ENCODE measurements at places on chromosomes 7 and 10.

GRCh38 chr7:151821806-151822540, 54.9 kb downstream of the PRKAG2 start:
- DNase-seq, result no peak

- no peak for DNase-seq
These were observed 28.4 kb upstream of the IFRD1 start for GRCh38 chr7:112421666-112422486.

DNA sequence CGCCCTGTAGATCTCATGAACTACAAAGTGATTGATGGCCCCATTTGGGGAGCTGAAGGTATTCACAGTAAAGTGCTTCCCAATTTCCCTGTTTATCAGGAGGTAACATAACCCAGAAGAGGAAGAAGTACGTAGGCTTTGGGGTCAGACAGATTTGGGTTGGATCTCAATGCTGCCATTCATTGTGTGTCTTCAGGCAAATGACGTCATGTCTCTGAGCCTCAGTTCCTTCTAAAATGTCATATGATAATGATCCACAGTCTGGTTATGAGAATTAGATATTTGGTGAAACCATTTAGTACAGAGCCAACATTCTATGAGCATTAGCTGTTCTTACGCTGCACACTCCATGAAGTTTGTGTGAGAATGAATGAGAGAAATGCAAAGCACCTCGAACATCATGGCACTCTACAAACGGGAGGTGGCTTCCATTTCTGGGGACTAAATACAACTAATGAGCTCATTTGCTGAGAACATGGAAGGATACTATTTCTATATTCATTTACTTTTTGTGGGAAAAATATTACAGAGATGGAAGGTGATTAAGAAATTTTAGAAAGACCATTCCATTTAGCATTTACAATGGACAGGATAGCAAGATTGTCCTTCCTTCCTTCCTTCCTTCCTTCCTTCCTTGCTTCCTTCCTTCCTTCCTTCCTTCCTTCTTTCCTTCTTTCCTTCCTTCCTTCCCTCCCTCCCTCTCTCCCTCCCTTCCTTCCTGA, 13.8 kb upstream of the JCAD start:
- no peak for DNase-seq

DNA sequence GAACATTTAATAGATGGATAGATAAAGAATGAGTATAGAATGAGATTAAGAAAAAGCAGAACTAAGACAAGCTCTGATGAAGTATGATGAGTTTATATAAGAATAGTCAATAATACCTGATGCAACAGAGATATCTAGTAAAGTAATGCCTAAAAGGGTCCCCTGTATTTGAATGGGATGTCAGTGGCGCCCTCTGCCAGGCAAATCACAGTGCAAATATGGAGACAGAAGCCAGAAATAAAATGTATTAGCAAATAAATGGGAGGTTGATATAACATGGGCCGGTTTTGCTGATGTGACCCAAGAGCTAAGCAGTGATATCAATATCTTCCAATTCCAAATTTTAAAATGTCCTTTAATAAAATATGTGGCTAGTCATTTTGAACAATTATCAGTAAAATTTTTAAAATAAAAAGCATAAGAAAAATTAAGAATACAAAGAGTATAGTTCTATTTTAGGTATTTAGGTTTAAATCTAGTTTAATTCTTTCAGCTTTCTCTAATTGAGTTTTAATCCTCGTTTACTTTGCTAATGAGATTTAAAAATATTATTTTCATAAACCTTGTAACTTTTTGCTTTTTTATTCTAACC, 62.6 kb downstream of the ADK start:
- DNase-seq, result peak; percentile 56

- DNase-seq, result no peak
These were observed 73.2 kb upstream of the KLF6 start for GRCh38 chr10:3858051-3858845.

DNA sequence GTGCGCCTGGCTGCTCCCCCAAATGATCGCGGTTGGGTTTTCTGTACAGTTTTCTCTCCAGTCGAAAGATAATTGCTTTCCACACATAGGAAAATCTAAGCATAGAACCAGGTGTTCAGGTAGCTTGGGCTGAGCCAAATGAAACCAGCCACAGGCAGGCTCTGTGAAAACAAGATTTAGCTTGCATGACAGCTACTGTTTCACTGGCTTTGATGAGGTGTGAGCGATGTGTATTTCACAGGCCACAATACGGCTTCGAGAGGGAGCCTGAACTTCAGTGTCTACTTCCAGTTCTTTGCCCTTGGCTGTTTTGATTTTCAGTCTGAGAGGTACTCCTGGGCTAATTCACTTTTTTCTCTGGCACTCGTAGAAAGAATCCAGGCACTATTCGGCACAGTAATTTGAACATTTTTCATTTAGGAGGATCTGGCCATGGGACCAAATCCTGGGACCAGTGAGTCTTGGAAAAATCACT, 110.5 kb downstream of the JCAD start:
- DNase-seq, result no peak

DNA sequence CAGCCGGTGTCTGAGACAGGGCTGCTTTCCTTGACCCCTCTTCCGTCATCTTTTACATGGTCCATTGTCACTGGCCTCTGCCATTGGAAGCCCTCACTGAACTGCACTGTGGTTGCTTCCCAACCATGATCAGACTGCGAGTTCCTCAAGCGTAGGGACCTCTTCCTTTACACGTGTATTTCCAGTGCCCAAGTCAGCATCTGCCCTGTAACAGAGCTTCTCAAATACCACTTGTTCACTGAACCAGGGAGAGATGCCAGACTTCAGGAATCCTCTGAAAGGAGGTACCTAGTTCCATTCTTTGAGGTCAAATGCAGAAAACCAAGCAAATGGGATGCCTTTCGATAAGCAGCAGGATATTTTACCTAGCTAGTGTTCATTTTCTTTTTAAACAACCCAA, 145.1 kb downstream of the NRP1 start:
- no peak for DNase-seq

- no peak for DNase-seq
These were observed 812.8 kb downstream of the LRMDA start for GRCh38 chr10:76244061-76244686.

GRCh38 chr7:123936388-123936787, 11.3 kb downstream of the SPAM1 start:
- DNase-seq, result no peak

GRCh38 chr10:132589015-132589414, 51.4 kb downstream of the INPP5A start:
- peak; percentile 32 for DNase-seq

DNA sequence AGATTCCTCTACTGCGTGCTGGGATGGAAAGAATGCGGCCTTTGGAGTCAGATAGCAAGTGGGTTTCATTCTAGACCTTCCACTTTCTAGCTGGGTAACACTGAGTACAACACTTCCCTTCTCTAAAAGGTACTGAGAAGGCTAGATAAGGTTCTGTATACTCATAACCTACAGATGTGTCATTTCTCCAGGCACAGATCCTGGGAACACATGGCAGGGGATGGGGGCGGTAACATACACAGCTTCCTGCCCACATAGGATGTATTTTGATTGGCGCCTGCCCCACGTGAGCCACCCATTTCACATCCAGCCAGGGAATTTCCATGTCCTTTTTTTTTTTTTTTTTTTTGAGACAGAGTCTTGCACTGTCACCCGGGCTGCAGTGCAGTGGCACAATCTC, 31.8 kb downstream of the KLRG2 start:
- DNase-seq, result no peak

GRCh38 chr10:120047926-120048325, 155.4 kb downstream of the SEC23IP start:
- no peak for DNase-seq

GRCh38 chr7:73626814-73627213, 2.5 kb upstream of the MLXIPL start:
- DNase-seq, result no peak

DNA sequence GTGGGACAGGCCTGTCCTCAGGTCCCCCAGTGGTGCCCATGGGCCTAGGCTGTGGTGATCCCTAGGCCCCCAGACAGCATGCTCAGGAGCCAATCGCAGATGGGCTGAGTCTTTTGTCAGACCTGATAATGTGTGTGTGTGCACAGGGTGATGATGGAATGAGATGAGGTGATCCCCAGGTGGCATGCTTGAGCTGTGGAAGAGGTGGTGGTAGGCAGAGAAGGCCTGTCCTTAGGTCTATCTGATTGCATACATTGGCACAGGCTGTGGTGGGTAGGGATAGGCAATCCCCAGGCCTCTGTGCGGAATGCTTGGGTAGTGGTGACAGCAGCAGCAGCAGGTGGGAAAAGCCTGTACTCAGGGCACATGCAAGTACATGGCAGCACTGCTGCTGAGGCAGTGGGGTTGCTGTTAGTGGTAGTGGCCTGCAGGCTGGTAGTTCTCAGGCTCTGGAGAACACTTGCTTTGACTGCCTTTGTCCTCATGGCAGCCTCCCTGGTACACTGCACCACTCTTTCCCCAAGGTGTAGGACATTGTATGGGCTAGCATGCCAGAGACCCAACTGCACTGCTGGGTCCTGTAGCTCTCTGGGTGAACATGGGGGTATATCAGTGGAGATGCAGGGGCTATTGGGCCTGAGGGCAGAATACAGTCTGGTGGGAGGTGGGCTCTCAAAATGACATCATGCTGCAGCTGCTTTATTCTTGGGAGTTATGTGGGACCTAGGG, 260.9 kb upstream of the PLPP4 start:
- no peak for DNase-seq

GRCh38 chr10:21052709-21053104, 155.6 kb upstream of the NEBL start:
- no peak for DNase-seq

DNA sequence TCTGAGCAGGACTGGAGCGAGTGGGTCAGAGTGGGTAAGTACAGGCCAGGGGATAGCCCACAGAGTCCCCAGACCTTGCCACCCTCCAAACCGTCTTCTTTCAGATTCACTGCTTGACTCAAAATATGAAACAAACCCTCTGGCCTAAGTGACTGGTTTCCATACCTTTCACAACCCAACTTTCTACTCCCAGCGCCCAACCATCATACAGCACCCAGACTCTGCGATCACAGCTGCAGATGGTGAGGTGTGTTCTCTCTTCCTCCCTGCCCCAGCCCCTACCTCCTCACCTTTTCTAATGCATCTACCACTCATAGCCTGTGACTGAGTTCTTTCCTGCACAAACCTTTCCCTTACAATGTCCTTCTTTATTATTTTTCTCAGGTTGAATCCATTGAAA, 92.0 kb upstream of the CELF2 start:
- DNase-seq, result no peak

DNA sequence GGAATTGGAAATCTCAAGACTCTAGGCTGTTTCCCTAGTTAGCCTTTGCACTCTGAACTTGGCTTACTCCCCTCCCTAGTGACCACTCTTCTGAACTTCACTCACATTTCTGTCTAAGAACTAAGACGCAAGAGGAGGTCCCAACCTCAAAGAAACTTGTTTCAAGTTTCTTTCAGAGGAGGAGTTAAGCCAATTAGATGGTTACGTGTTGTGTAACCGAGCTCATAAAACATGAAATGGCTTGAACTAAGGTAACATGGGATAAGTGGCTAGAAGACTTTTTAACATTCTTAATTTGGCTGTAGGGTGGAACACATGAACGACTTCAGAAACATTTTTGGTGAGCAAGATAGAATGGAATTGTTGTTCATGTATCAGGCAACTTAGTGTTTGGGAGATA, 39.5 kb upstream of the SEC61G start:
- DNase-seq, result no peak

DNA sequence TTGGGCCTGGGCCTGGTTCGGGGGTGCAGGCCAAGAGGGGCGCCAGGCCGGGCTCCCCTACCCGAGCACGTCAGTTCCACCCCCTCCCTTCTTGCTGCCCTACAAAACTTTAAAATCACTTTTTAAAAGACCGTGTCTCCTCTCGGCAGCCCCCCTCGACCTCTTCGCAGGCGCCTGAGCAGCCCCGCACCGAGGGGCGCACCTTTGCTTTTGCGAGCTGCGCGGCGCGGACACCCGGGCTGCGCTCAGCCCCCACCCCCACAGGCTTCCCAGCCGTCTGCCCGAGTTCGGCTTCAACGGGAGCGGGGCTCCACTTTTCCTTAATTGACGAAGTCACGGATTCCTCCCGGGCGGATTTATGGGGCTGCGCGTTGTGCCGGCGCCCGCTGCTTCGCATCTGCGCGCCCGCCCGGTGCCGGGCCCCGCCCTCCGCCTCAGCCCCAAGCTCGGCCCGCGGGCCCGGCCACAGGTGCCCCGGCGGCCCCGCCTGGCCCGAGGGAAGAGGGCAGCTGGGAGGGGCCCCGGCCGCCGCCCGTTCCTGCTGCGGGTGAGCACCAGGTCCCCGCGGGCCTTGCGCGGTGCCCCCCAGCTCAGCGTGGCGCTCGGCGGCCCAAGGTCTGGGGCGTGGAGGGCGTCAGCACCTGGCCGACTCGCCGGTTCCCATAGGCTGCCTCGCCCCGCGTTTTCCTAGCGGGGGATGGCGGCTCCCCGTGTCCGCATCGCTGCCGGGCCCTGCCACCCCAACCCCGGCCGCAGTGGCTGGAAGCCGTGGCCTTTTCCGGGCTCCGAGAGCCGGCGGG, 10.8 kb upstream of the MNX1 start:
- DNase-seq, result no peak

GRCh38 chr10:113960617-113961181, 83.0 kb upstream of the ADRB1 start:
- peak; percentile 35 for DNase-seq

DNA sequence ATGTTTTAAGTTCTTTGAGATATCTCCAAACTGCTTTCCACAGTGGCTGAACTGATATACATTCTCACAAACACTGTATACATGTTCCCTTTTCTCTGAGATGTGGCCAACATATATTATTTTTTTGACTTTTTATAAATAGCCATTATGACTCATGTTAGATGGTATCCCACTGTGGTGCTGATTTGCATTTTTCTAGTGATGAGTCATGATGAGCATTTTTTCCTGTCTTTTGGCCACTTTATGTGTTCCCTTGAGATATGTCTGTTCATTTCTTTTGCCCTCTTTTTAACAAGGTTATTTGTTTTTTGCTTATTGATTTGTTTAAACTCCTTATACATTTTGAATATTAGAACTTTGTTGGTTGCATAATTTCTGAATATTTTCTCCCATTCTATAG, 1055.1 kb downstream of the NXPH1 start:
- no peak for DNase-seq

DNA sequence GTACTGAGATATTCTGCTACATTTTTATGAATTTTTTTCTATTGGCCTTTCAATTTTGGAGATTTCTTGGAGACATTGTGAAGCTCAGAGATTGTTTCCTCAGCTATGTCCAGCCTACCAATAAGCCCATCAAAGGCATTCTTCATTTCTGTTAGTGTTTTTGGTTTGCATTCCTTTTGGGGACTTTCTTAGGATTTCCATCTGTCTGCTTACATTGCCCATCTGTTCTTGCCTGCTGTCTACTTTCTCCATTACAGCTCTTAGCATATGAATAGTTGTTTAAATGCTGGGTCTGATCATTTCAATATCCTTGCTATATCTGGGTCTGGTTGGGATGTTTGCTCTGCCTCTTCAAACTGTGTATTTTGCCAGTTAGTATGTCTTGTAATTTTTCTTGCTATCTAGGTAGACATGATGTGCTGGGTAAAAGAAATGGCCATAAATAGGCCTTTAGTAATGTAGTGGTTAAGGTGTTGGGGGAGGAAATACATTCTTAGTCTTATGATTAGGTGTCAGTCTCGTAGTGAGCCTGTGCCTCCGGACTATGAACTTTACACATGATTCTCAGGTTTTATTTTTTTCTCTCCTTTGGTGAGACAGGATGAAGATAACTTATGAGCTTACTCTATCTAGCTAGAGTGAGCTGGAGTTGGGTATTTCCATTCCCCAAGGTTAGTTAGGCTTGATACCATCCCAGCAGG, 32.6 kb upstream of the NME8 start:
- DNase-seq, result no peak

GRCh38 chr7:149855361-149856305, 17.5 kb downstream of the ZNF862 start:
- DNase-seq, result no peak

- no peak for DNase-seq
These were observed 21.2 kb downstream of the CEP41 start for GRCh38 chr7:130419658-130420057.
